ENCODE measurements at places on chromosomes 2 and 18.

- no peak for DNase-seq
Measured at GRCh38 chr2:218878926-218879761, 1.5 kb upstream of the WNT10A start.

- no peak for DNase-seq
Measured at GRCh38 chr18:23585897-23586248, 433 bp downstream of the NPC1 start.

DNA sequence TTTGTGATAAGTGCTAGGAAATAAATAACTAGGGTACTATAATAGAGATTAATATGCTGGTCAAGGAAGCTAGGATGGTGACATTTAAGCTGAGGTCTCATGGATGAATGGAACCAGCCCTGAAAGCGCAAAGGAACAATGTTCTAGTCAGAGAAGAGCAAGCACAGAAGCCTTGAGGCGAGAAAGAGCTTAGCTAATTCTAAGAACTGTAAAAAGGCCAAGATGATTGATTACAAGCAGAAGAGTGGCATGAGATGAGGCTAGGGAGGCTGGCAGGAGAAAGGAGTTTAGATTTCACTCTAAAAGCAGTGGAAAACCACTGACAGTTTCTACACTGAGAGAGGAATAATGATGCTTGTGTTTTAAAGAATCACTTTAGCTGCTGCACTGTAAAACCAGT, 3.4 kb upstream of the YIPF4 start:
- no peak for DNase-seq

- no peak for DNase-seq
Measured at GRCh38 chr2:26438926-26439325, 37.2 kb downstream of the DRC1 start.

DNA sequence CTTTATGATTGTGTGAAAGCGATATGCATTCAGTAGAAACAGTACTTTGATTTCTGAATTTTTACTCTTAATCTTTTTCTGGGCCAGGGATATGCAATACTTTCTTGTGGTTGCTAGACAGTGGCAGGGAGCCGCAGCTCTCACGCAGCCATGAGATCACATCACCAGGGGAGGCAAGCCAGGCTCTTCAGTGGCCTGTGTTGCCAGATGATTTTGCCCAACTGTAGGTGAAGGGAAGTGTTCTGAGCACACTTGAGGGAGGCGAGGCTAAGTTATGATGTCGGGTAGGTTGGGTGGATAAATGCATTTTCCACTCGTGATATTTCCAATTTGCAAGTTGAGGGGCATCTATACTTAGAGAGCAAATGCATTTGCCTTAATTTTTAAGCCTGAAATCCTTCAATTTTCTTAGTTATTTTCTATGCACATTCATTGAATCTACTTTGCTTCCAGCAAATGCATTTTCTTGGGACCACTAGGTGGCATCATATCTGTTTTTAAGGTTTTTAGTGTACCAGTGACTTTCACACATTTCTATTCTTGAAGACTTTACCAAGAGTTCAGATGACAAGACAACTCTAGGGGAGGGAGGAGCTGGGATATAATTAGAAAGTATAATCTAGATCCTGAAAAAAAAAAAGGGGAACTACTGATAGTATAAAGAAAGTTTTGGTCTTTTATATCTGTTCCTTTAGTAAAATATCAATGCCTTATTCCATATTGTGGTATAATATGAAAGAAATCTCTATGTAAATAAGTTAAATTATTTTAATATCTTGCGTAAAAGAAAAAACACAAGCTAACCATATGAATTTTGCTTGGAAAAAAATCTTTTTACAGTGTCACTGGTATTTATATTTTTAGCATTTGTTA, 643.3 kb downstream of the SOCS6 start:
- peak; percentile 9 for DNase-seq

GRCh38 chr2:179646173-179646769, 215.1 kb downstream of the ZNF385B start:
- DNase-seq = no peak

- DNase-seq = no peak
Measured at GRCh38 chr2:163407296-163407695, 328.5 kb downstream of the FIGN start.
